ENCODE measurements at places on chromosomes 7 and 10. TPM values are rescaled to one million over a fixed set of nuclear protein-coding genes. Genes with fewer than 3 reads are reported as not detected.

Gene PPP1R17
- not detected for total RNA-seq

Gene KLLN
- total RNA-seq, result 0.59 TPM

Gene LAMB1
- total RNA-seq, result 138 TPM

Gene CALHM1
- total RNA-seq, result not detected

Gene DCLRE1A
- 9.8 TPM for total RNA-seq

Gene TYW1B
- total RNA-seq, result 2.5 TPM

Gene SRRM3
- total RNA-seq, result 12.6 TPM

Data from A549 treated with Hydrocortisone at 1 μM for 4 hours (cell line).